ENCODE measurements at places on chromosomes 4 and X. TPM values are rescaled to one million over a fixed set of nuclear protein-coding genes. Genes with fewer than 3 reads are reported as not detected.

The PLAC1 gene
- total RNA-seq, result not detected

The CLIC2 gene
- 17.0 TPM for total RNA-seq

- no peak for DNase-seq
Observed at GRCh38 chr4:168716406-168717129, 219.7 kb downstream of the PALLD start.

GRCh38 chr4:139171876-139172691, 4.9 kb downstream of the ELF2 start:
- DNase-seq, result no peak

The PNPLA4 gene
- 9.5 TPM for total RNA-seq

DNA sequence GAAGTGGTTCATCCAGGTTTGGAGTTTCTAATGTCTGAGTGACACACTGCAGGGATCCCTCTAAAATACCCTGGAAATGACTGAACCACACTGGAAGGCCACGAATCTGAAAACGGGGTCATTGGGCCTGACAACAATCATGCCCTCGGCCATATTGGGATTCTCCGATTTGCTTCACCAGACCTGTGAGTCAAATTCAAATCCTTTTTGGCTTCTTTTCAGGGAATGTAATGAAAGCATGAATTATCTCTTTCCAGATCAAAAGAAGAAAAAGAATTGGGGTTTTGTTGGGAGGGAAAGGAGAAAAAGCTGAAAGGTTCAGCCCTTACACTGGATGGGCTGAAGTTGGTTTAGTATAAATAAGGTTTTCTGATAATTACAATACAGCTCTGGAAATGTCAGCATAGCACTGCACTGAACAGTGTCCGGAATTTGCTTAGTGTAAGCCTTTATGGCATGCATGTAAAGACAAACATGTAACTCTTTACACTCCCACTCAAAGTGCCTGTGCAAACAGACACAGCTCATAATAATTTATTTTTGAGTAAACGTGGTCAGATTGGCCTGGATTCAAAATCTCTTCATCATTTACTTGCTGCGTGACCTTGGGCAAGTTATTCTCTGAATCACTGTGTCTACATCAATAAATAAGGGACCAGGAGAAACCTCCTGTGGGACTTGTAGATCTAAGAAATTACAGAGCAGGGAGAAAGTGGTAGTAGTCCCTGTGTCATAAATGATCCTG, 21.4 kb downstream of the CT47C1 start:
- DNase-seq, result no peak

GRCh38 chr4:19776021-19776459, 475.7 kb upstream of the SLIT2 start:
- no peak for DNase-seq

DNA sequence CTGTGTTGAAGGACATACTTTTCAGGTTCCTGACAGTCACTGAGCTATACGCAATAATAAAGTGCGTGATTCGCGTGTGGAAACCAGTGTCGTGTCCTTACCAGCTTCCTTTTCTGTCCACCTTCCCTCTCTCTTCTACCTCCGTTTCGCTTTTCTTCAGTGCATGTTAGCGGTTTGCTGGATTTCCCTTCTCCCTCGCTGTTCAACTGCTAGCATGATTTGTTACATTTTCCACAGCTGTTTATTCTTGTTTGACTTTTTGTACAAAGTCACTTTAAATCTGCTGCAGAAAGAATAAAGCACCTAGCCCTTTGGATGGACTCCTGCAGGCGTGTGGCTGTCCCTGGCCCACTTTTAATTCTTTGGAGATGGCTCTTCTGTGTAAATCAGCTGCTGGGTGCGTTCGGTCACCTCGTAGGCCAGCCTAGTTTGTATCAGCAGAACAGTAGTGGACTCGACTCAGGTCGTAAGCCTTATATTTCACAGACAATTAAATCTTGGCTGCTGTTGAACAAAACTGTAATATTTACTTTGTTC, 8.9 kb upstream of the HAND2 start:
- no peak for DNase-seq

DNA sequence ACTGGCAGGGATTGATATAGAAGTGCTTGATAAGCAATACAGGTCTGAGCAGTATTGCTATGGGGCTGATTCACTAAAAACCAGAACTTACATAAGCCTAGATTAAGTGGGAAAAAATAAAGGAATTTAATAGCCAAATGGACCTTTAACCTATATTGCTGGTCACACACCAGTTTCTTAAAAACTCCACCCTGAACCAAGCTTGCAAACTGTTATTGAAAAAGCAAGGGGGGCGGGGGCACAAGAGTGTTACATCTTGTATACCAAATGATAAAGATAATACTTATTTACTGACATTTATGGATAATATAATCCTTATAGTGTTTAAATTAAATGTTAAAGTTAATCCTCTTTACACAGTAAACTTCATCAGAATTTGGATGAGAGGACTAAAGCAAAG, 40.3 kb upstream of the PITX2 start:
- no peak for DNase-seq

DNA sequence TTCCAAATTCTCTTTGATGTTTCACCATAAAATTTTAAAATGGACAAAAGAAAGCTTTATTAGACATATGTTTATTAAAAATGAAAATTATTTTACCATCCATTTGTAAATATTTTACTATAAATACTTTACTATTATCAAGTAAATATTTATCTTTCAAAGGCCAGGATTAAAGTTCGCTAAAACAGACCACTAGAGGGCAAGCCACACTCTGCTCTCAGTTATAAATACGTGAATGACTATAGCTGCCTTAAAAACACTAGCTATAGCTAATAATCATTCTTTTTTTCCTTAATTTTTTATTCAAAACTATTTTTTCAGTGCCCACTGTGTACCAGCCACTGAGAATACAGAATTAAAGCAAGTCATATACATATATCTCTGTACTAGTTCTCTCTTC, 38.6 kb downstream of the UNC5C start:
- DNase-seq, result no peak

DNA sequence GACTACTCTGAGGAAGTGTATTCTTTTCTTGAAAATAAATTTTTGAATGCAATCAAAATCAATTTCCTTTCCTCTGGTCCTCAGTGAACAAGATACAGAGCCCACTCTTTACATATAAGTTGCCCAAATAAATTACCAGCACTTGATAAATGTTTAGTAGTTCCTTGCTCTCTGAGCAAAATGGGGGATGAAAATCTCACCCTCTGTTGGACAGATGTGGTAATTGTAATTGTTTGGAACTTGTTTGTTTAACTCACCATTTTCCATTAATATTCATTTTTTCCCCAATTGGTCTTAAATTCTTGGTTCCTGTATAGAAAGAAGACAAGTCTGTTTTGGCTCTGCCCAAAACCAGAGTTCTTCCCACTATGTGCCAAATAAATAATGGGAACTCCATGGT, 146.3 kb downstream of the LDB2 start:
- DNase-seq, result no peak

The NAT8L gene
- total RNA-seq, result 0.33 TPM

- DNase-seq, result no peak
Observed at GRCh38 chr4:161148051-161148450, 1015.7 kb downstream of the FSTL5 start.

DNA sequence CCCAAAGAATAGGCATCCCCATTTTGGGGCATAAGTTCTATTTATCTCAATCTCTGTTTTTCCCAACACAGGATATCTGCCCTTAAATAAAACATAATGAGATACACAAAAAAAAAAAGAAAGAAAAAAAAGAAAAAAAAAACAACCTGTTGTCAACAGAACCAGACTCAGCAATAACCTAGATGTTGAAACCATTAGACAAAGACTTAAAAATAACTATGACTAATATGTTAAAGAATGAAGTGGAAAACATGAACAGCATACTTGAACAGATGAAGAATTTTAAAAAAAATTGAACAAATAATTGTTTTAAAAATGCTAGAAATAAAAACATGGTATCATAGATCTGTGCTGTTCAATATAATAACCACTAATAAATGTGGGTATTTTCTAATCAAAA, 93.4 kb upstream of the RXFP1 start:
- DNase-seq, result no peak

GRCh38 chr4:26583538-26583864, 383 bp upstream of the TBC1D19 start:
- DNase-seq, result no peak

The NDUFA1 gene
- total RNA-seq, result 64.4 TPM

GRCh38 chr4:167218022-167218608, 16.2 kb downstream of the SPOCK3 start:
- no peak for DNase-seq

GRCh38 chrX:124506066-124506465, 159.7 kb downstream of the SH2D1A start:
- no peak for DNase-seq

DNA sequence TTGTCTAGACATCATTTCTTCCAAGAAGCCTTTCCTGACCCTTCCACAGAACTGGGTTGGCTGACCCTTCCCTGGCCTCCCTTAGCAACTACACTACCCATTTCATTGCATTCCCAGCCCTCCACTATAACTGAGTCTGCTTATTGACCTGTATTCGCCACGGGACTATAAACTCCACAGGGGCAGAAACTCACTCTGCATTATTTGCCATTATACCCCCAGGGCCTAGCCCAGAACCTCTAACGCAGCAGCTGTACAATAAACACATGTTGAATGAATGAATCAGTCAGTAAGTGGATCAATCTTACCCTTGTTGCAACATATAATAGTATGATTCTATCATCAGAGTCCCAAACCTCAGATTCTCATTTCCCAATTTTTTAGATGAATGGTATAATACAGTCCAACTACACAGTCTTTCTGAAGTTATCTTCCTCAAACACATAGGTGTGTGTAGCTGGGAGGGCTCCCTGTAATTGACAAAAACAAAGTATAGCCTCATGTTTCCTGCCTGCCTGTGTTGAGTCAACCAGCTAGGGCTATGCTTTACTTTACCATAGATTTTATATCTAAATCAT, 209.3 kb downstream of the CHIC2 start:
- DNase-seq, result no peak

GRCh38 chrX:3963980-3964379, 250.5 kb upstream of the PRKX start:
- no peak for DNase-seq

The ART3 gene
- total RNA-seq, result 0.68 TPM

DNA sequence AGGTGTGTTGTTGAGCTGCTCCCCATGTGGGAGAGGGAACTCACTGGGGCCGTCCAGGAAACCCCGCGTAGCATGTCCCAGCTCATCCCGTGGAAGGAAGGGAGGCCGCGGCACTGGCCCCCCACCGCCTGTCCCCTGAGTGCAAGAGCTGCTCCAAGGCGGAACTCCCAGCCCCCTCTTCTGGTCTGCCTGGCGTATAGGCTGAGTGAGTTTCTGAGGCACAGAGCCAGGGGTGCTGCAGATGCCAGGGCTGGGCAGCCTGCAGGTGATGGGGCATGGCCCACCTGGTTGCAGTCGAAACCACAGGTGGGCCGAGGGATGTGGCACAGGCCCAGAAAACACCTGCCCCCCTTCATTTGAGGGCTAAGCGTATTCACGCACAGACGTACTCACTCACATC, 49.6 kb downstream of the ABLIM2 start:
- no peak for DNase-seq

DNA sequence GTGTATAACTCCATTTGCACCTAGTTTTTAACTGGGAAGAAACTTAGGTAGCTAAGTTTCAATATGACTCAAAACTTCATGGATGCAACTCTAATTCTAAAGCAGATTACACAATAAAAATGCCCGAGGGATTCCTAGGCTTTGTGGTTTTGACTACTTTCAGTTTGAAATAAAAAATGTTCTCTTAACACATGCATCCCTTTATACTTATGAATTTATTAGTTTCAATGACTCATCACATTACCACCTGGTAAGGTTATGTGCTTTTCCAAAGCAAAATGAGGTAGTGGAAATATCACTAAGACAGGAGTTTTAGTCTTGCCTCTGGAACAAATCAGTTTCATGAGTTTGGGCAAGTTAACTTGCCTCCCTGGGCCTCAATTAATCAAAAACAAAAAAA, 125.5 kb downstream of the OPHN1 start:
- DNase-seq, result no peak

GRCh38 chr4:81031796-81032551, 1.5 kb downstream of the BMP3 start:
- no peak for DNase-seq

DNA sequence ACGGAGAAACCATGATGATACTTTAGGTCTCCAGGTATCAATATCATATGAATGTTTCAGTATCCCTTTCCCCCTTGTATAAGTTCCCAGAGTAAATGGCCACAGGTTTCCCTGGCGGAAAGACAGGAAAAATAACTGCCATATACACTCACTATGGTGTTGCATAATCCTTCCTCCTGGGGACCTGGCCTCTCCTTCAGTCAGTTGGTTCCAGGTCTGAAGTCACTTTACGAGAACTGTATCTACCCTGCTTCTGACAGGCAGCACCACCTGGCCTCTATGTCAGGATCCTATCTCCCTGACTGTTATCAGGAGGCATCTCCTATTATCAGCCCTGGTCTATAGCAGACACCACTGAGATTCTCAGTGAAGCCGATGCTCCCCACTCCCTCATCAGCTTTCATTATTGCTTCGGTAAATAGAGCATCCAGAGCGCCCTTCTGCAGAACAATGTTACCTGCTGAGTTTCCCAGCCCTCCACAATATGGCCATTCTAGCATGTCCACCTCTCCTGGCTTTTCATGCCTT, 22.6 kb downstream of the HAUS3 start:
- DNase-seq, result no peak

The MYOZ2 gene
- total RNA-seq, result 9.4 TPM

The TBC1D9 gene
- total RNA-seq, result 18.5 TPM

DNA sequence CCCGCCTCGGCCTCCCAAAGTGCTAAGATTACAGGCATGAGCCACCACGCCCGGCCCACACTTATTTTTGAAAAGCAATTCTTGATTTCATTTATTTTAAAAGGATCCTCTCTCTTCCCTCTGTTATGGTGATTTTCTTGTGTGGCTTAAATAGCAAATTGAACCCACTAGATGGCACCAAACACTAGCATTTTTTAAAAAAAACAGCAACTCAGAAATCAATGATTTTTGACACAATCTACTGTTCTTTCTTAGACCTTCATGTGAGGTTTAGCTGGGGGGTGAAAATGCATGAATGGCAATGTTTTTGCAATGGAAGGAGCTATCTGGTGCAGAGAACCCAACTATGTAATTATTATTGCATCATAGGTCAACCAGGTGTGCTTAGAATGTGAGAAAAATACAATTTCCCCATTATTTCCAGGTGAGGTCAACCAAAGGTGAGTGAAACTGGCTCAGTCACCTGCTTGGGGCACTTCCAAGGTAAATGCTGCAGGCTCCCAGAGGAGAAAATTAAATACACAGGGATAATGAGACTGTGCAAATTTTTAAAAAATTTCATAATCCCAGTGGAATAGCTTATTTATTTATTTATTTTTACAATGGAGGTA, 226.7 kb upstream of the PRKX start:
- DNase-seq, result no peak

The RXFP1 gene
- total RNA-seq, result 0.36 TPM
